ENCODE measurements at places on chromosomes 2 and 18. TPM values are rescaled to one million over a fixed set of nuclear protein-coding genes. Genes with fewer than 3 reads are reported as not detected.

Gene ZNF892
- total RNA-seq, result 5.3 TPM

Gene ZNF385B
- total RNA-seq, result 0.83 TPM

Gene DHRS9
- total RNA-seq, result 1.1 TPM

Gene REG1B
- total RNA-seq, result not detected

Gene GALNT13
- 13.6 TPM for total RNA-seq

Gene TRABD2A
- 4.1 TPM for total RNA-seq

Gene CXCR4
- 23.2 TPM for total RNA-seq

Gene CRYGD
- total RNA-seq, result not detected

Gene RAD51AP2
- not detected for total RNA-seq

Gene GRHL1
- 61.6 TPM for total RNA-seq

Gene NOTO
- not detected for total RNA-seq

Gene CYP20A1
- 40.6 TPM for total RNA-seq

Gene ZCCHC2
- 36.8 TPM for total RNA-seq

Gene MROH2A
- 9.3 TPM for total RNA-seq

Gene VIT
- total RNA-seq, result 7.4 TPM

Gene SERTAD2
- total RNA-seq, result 23.1 TPM

Gene CDH20
- 0.75 TPM for total RNA-seq

DNA sequence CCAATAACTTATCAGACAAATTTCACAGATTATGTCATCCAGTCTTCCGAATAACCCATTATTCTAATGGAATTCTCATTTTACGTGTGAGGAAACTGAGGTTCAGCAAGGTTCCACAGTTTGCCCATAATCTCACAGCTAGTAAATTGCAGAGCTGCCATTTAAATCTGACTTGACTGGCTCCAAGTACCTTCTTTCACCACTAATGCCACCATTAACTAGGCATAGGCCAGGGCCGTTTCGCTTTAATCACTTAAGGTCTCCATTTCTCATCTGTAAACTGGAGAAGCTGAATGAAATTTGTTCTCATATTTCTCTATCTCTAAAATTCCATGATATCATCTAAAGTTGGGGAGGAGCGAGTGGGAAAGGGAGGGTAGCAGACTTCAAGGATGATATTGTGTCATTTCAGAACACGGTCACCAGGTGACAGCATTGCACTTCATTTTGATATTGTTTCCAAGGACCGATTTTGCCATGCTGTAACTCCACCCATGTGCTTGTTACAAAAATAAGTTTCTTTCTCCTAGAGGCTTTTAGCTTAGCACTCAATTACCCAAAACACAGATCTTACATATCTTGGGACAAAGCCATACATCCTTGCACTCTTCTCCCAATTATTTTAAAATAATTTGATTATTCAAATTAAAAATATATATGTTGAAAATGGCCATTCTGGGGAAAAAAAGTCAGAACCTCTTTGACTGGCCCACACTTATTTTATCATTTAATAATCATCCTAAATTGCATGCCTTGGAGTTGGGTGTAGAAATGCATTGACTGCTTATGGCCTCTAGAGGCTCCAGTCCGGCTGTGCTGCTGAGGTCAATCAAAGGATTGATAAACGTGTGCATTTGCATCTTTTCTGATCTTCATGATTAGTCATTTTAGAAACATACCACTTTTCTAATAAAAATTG is 123.8 kb downstream of the AKAIN1 start:
- no peak for DNase-seq

- DNase-seq, result no peak
These were observed 35.4 kb downstream of the ANKMY1 start for GRCh38 chr2:240522406-240522805.

- DNase-seq, result peak; percentile 37
These were observed 32.4 kb downstream of the SLC66A2 start for GRCh38 chr18:79919089-79919488.

- DNase-seq, result no peak
These were observed 189.7 kb downstream of the PAX3 start for GRCh38 chr2:222108957-222109585.

DNA sequence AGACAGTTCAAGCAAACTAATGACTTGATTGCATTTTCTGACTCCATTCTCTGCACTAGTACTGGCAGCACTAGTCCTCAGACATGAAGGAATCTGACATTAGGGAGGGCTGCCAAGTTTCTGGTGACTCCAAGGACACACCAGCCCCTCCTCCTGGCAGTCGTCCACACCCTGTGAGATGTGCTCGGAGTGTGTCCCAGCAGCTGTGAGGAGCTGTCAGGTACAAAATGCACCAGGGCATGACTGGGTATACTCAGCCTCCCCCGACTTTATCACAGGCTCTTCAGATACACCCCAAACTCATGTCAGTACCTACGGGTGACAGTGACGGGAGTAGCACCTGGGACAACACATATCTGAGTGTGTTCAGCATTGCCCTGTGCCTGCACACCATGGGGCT is 43.1 kb downstream of the EDAR start:
- DNase-seq, result no peak

GRCh38 chr2:242046206-242046826 is 176.8 kb downstream of the RTP5 start:
- DNase-seq, result no peak

DNA sequence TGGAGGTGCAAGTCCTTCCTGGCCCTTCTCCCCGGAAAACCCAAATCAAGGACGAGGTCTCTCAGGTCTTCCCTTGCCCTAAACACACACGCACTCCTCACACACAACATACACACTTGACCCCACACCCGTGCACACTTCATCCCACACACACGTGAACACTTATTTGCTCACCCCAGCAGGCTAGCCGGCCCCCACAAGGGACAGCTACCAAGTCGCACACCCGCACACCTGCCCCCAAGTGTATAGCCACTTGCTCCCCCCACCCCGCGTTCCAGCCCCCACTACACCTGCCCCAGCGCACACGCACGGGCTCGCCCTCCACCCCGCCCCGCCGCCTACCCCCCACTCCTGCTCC is 359 bp downstream of the TGFBRAP1 start:
- DNase-seq, result no peak

- no peak for DNase-seq
These were observed 48.1 kb downstream of the GALNT3 start for GRCh38 chr2:165745916-165746315.

GRCh38 chr2:38375696-38376345 is 1.3 kb downstream of the ATL2 start:
- DNase-seq, result no peak

DNA sequence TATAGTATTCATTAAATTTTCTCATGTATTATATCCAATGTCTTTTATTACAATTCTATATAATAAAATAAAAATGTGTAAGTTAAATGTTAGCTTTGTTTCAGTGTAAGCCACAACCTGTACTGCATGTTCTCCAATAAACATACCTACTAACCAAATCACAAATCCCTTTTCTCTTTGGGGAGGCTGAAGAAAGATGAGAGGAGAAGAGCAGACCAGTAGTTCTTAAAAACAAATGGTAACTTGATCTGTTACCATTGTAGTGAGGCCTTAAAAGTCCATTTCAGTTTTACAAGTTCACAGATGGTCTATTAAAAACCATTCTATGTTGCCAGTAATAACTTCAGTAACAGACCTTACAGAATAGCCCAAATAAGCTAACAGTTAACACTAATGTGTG is 100.5 kb downstream of the SOS1 start:
- no peak for DNase-seq

DNA sequence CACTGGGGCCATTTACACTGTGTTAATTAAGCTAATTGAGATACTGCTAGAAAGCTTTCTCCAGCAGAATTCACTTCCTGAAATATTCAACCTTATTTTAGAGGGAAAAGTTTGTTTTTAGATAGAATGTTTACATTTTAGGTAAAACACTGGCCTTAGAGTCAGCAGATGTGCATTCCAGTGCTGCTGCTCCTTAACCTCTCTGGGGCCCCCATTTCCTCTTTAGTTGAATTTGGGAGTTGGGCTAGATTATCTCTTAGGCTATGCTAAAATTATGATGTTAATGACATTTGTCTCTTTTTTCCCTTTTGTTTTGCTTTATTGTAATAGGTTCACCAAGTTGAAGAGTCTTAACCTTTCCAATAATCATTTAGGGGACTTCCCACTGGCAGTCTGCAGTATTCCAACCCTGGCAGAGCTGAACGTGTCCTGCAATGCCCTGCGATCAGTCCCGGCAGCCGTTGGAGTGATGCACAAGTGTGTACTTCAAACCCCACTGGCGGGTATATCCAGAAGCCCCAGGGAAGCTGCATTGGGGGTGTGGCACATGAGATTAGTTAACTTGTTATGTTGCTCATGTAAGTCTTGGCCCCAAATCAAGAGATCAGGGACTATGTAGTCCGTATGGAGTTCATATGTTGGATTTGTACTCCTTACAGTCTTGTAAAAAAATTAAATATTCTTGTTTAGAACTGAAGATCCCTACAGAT is 179.5 kb downstream of the PHLPP1 start:
- no peak for DNase-seq

DNA sequence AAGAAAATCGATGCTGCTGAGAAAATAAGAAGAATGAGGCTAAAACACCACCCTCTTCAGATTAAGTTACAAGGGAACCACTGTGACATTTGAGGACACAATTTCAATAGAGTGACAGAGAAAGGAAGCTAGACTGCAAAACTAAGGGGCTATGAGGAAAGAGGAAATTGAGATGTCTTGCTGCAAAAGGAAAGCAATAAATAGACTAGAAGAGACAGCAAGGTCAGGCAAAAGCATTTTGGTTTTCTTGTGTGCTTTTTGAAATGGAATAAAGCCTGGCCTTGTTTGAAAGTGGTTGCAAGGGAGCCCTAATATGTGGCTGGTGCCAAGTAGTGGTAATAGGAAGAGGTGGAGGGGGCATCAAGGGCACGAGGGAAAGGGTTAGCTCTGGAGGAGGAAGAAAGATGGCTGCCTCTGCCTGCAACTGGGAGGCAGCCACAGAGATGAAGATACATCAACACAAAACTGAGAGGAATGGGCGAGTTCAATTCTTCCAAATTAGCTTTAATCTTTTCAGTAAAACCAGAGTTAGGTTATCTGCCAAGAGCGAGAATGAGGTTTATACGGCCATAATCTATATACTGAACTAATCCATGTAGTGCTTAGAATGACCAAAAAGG is 1.2 kb upstream of the MRO start:
- no peak for DNase-seq

- no peak for DNase-seq
These were observed 157.6 kb downstream of the FAM210A start for GRCh38 chr18:13568443-13569392.

GRCh38 chr2:143468341-143468888 is 339.2 kb downstream of the ARHGAP15 start:
- no peak for DNase-seq

GRCh38 chr18:2236232-2236631 is 335.1 kb downstream of the METTL4 start:
- no peak for DNase-seq

- DNase-seq, result no peak
These were observed 84.9 kb downstream of the EFEMP1 start for GRCh38 chr2:55838653-55839052.

DNA sequence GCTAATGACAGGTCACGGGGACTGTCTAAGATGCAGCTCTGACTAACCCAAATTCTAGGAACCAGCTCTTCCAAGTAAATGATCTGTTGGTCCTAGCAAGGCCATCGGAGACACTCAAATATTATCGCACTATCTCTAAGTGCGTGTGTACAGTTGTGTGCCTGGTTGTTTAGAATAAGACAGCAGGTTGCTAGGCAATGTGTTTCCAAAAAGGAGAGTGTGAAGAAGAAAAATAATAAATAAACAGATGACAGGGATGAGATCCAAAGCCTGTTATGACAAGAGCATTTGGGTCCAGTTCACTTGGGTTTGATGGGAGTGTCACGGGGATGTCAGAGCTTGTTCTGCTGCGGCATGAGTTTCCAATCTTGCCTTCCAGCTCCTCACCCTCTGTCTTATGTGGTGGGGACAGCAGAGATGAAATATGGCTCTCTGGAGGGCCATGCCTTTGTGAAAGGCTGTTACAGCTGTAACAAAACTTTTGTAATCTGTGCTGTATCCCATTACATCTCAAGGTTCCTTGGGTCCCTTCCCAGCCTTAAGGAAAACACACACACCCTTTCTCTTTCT is 127.5 kb upstream of the TNP1 start:
- no peak for DNase-seq

DNA sequence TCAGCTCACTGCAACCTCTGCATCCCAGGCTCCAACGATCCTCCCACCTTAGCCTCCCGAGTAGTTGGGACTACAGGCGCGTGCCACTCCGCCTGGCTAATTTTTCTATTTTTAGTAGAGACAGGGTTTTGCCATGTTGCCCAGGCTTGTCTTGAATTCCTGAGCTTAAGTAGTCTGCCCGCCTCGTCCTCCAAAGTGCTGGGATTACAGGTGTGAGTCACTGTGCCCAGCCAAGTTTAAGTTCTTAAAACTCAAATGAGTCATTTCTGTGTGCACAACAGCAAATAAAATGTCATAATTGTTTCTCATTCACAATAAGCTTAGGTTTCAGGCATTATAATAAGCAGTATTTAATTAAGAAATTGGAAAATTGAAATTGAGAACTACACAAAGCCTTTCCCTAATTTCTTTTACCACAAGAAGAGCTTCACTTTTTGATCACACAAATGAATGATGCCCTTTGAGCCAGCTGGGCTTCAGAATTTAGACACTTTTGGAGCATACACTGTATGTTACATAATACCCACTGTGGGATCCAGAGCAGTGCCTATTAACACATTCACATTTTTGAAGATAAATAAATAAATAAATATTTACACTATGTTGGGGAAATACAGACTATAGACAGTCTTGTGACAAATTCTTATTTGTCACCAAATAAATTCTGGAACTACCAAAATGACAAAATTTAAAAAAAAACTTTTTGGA is 8.6 kb upstream of the ME2 start:
- DNase-seq, result peak; percentile 64

DNA sequence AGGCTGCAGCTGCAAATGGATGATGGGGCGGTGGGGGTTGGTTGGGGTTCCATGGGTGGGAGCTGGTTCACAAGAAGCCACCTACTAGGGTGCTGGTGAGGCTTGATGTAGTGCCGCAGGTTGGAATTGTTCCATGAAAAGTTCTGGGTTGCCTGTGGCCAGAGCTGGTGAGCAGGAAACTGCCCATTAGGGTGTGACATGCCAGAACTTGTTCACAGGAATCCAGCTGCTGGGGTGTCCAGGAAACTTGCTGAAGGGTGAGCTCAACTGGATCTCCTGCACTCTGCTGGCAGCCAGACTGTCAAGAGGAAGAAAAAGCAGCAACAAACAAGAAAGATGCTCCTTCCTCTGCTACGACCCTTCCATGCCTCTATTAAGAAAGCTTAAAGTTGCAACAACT is 48.8 kb downstream of the MAP3K20 start:
- peak; percentile 78 for DNase-seq

- DNase-seq, result no peak
These were observed 81.0 kb downstream of the SEMA4F start for GRCh38 chr2:74735009-74735408.

DNA sequence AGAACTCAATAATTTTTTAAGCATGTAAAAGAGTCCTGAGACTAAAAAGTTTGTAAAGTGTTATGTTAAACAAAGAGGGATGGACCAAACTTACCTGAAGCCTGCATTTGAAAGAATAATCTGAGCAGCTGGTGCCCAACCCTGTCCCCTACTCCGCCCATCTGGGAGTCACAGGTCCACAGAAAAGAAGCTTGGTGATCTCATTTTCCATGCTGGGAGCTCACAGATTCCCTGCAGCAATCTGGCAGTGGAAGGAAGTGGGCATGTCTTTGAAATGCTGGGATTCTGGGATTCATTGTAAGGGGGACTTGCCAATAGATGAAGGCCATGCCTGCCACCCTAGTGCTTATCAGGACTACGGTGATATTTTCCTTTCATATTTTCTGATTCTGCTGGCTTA is 17.9 kb downstream of the CDH2 start:
- DNase-seq, result no peak

- DNase-seq, result no peak
These were observed 85.6 kb downstream of the MARCHF4 start for GRCh38 chr2:216286616-216287231.

- DNase-seq, result no peak
These were observed 6.2 kb upstream of the CCDC85A start for GRCh38 chr2:56177420-56178220.
